NCI-H1417 (cell line): ENCODE measurements at places on chromosomes 6 and 20.

GRCh38 chr20:57370316-57370715, 19.3 kb downstream of the RAE1 start:
- DNase-seq = no peak

DNA sequence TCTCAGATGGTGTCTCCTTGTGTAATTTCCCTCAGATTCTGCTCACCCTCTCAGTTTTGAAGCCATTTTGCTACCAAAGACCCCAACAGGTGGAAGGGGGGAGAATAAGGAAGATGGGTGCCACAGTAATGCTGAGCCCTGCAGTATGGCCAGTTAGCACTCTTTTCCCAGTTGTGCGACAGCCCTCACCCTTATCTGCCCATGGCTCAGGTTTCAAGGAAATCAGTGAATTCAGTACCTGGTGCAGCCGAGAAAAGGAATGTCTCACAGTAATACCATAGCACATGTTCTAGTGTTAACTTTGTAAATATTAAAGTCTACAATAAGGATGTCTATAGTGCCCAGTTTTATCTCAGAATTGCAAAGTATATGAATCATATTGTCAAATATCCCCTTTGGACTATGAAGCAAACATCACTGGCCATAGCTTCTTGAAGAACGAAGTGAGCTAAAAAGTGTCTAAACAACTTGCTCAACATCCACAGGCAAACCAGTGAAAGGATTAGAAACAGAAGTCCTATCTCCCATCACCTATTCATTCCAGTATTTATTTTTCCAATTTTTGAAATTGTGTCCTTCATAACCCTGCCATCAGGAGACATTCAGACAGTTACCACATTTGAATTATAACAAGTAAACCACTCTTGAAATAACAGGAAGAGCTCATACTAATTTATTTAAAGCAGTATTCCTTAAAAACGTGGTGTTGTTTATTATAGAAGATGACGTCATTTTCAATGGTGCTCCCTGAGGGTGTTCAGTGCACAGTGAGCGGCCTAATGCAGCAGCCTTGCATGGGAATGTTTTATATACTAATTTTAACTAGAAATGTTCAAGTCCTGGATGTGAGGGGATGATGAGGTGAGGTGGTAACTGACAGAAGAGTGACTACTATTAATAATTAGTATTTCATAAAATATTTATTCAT, 366.2 kb downstream of the TFAP2A start:
- DNase-seq = no peak

GRCh38 chr6:130026859-130027258, 8.5 kb downstream of the L3MBTL3 start:
- no peak for DNase-seq

DNA sequence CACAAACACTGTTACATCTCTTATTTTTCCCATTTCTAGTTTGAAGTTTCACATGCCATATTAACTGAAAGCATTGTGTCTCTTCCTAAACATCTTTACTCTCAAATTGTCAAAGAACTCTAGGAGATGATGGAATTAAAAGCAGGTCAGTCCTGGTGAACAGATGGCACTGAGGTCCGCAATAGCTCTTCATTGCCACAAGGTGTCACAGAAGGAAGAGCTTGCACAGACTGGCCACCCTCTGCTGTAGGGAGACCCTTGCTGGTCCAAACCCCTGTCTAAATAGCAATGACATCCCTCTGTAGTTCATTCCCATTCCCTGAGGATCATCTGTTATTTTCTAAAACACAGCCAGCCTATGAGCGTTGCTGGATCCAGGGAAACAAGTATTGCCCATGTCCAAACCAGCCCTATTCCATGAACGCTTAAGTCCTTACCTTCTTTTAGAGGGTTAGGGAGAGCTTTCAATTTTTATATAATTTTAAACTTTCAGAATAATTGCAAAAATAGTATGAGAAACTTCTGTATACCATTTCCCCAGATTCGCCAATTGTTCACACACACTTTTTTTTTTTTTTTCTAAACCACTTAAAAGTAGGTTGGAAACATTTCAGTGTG, 10.1 kb upstream of the HDAC2 start:
- no peak for DNase-seq

DNA sequence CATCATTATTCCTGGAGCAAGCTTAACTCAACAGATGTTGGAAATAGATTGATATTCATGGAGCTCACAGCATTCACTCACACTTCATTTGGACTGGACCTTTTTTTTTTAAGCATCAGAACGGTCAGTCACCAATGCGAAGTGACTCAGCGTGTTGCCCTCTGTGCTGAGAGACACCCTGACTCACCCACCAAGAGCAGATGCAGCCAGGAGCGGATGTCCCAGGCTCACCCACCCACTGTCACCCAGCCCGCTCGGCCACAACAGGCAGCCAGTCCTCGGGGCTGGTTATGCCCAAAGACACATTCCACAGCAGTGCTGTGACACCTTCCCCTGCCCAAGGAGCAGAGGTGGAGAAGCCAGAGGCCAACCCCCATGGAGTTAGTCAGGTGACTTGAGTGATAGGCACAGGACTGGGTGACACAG, 15.7 kb downstream of the RNASET2 start:
- no peak for DNase-seq

GRCh38 chr6:52376763-52377162, 14.8 kb downstream of the PAQR8 start:
- no peak for DNase-seq

GRCh38 chr6:61950811-61951210, 335.2 kb downstream of the KHDRBS2 start:
- DNase-seq = no peak

GRCh38 chr6:142187209-142187608, 40.1 kb downstream of the VTA1 start:
- DNase-seq = peak; percentile 43

- no peak for DNase-seq
These were observed 152.5 kb downstream of the MRPL14 start for GRCh38 chr6:43974643-43975230.

GRCh38 chr6:90940812-90941481, 354.1 kb upstream of the MAP3K7 start:
- DNase-seq = peak; percentile 89

DNA sequence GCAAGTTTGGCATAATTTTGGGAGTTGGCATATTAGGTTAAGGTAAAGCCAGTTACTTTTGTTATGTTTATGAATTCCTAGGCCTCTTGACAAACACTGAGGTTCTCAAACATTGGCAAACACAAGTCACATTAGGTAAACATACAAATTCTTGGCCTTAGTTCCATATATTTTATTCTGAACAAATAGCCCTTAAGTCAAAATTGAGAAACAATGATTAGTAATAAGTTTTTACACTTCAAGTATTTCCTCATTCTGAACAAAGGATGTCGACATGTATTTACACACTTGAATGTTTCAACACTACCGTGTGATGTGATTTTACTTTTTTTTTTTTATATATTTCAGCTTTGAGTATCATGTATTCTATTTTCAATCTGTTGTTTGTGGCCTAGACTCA, 3.8 kb upstream of the ECHDC1 start:
- no peak for DNase-seq

DNA sequence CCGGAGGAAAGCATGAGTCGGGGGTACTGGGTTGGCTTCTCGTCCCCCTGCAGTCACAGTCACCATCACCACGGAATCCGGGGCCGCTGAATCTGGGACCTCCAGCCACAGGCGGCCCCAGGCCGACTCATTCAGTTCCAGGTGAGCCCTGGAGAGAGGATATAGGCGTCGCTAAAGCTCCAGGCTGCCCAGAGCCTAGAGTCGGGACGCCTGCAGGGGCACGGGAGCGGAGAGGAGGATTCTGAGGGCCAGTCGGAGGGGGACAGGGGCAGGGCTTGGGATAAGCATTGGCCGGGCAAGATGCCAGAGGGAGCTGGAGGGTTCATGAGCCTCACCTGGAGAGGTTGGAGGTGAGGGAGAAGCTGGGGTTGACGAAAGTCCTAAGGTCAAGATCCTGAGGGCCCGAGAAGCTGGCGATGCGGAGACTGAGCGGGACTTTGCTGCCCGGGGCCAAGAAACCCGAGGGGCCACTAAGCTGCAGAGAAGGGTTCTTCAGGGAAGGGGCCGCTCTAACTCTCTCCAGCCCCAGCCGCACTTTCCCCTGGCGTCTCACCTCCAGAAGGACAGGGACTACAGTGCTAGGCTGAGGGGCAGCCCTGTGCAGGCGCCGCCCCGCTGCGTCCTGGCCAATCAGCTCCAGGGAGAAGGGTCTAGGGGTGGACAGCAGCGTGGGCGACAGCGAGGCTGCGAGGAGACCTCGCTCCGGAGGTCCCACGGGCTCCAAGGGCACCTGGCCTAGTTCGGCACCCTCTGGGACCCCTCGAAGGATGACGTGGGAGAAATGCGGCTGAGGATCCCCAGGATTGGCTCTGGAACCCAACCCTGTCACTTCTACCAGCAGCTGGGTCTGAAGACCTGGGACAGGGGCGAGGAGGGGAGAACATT, 3.7 kb downstream of the SAPCD1 start:
- DNase-seq = no peak

GRCh38 chr6:18579869-18580268, 192.7 kb downstream of the RNF144B start:
- no peak for DNase-seq

GRCh38 chr20:37356387-37356786, 10.4 kb downstream of the SRC start:
- no peak for DNase-seq

DNA sequence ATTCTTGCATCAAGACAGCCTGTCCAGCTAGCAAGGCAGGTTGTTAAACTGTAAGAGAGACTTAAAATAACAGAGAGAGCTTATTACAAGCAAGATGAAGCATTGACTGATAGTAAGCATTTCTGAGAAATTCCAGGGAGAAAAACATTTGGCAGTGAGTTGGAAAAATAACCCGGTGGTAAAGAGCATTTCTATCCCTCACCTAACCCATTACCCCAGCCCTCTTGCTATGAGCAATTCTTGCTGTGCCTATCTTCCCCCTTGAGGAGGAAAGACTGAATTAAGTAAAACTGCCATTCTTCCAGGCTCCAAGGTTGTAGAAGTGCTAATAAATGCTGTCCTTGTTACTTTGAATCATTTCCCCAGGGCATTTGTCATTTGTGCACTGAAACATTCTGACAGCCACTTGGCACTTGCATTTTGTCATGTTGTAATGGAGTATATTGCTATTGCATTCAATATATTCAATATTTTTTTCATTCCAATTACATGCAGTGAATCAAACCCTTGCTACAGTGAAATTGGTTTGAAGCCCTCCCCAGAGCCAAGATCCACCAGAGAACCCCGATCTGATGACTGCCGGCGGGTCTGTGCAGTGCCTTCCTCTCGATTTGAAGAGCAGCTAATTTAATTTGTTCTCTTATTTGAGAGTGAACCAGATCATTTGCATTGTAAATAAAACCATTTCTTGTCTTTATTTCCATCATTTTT, 291.1 kb downstream of the HIVEP2 start:
- peak; percentile 11 for DNase-seq

- DNase-seq = no peak
These were observed 156.0 kb downstream of the CEBPB start for GRCh38 chr20:50346374-50347283.

DNA sequence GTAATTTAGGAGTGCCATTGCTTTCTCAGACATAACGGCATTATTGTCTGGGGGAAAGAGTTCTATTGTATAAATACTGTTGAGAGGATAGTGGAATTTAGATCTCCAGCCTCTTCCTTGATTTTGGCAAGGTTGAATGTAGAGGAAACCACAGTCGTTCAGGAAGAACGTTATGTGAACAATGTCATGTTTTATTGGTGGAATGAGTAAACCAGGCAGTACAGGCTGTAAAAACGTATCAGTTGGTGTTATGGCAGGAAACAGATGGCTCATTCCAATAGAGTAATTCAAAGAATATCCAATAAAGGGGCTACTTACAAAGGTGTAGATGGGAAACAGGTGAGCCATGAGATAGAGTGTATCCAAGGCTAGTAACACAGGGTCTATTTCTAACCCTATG, 123.6 kb upstream of the SLC35B3 start:
- no peak for DNase-seq

DNA sequence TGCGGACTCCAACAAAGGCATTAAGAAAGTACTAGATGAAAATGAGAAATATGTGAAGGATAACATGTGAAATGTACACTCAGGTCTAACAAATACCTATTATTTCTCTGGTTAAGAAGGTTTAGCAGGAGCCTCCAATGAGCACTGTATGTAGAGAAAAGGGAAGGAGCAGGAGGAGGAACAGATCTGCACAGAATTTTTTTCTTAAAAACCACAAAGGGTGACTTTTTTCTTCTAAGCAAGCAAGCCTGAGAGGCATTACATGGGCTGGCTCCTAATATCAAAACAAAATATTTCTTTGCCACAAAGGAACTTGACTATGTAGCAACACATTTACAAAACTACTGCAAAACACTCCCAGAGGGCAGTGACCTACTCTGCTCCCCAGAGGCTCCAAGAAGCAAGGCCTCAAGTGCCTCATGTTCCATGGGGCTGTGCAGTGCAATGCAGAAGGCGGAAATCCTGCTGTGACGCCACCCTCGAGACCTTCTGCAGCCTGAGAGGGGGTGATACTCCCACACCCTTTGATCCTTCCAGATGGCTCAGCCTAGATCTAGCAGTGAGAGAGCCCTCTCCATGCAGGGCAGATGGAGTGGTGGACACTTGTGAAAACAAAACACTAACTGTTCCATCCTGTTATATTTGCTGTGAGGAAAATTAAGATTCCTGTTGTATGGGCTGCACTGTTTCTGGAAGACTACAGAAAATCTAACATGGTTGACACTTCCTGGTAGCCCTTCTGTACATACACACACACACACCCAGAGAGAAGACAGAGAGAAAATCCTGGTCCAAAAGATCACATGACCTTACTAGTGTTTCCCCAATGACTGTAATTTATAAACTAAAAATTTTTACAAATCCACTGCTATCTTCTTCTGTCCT, 36.0 kb upstream of the SMIM29 start:
- DNase-seq = no peak
